ENCODE measurements at places on chromosomes 5 and 9.

- no peak for DNase-seq
Measured at GRCh38 chr5:146706321-146706972, 172.1 kb downstream of the PPP2R2B start.

DNA sequence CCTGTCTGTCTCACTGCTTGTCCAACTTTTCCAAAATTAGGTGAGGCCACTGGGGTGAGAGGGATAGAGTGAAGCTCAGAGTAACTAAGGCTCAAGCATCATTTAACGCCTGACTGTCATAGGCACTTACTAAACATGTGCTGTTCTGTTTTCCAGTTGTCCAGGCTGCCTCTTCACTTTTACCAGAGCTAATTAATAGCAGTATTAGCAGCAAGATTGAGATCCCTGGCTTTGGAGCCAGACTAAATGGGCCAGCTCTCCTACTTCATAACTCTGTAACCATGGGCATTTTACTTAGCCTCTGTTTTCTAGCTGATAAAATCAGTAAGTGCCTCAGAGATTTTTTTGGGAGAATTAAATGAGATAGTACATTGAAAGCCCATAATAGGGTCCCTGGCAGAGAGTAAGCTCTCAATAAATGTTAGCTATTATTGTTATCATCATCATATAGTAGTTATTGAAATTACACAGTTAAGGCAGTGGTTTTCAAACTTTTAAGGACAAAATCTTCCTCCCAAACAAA, 146.2 kb upstream of the LHFPL2 start:
- no peak for DNase-seq

DNA sequence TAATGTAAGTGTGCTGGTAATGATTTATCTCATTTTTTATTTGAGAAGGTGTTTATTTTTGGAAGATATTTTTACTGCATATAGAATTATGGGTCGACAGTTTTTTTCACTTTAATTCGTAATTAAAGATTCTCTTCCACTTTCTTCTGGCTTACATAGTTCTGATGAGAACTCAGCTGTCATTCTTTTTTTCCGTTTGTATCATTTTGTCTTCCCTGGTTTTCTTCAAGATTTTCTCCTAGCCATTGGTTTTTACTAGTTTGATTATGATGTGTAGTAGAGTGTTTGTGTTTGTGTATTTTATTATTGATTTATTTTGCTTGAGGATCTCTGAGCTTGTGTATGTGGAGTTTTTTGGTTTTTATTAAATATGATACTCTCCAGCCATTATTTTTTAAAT, 21.7 kb downstream of the SLF1 start:
- DNase-seq: no peak

GRCh38 chr9:130839132-130840111, 4.4 kb downstream of the ABL1 start:
- no peak for DNase-seq

GRCh38 chr9:79695531-79696175, 123.9 kb downstream of the TLE4 start:
- no peak for DNase-seq

DNA sequence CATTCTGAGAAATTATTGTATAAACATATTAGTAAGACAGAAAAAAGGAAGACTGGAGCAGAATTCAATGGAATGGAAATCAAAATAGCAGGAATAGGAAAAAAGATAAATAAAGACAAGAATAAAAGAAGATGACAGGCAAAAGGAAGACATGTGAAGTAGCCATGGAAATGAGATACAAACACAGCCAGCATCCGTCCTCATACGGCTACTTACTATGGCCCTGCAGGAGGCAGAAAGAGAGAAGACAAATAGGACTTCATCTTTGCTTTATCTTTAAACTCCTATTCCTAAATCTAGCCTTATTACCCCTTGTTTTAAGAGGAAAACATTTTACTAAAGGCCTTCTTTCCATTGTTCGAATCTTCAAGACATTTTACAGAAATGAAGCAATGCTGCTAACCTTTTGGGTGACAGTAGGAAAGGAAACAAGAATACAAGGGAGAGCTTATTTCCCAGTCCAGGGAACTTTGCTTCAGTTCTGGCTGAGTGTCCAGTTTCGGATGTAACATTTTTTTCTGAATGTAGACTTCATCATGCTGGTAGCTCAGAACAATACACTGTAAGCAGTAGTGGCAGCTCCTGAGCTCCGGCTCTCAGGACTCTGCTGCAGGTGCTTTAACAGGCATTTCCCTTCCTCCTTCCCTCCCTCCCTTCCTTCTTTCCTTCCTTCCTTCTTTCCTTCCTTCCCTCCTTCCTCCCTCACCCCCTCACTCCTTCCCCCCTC, 106.4 kb upstream of the SLC12A2 start:
- DNase-seq: peak; percentile 5

- no peak for DNase-seq
Measured at GRCh38 chr5:62572918-62573514, 5.6 kb upstream of the LRRC70 start.

DNA sequence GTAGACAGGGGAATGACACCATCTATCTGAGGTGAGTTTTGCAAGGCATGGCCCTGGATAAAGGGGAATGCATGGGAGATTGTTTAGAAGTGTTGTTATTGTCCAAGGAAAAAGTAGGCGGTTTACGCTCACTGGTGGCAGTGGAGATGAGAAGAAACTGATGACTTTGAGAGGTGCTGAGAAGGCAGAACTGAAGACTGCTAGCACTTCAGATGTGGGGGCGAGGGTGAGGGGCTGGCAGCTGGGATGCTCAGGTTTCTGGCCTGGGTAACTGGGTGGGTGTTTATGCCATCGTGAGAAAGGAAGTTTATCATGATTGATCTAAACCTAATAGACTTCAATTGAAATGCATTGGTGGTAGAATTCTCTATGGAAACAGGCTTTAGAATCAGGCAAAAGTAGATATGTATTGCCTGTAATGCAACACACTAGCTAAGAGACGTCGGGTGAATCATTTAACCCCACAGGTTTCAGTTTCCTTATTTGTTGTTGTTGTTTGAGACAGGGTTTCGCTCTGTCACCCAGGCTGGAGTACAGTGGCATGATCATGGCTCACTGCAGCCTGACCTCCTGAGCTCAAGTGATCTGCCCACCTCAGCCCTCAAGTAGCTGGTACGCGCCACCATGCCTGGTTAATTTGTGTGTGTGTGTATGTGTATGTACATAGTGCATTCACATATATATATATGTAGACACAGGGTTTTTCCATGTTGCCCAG, 123.5 kb downstream of the SLC24A2 start:
- DNase-seq: no peak

- DNase-seq: peak; percentile 50
Measured at GRCh38 chr5:146426853-146427618, 20.1 kb upstream of the TCERG1 start.

GRCh38 chr5:82881571-82882174, 195.5 kb downstream of the TMEM167A start:
- DNase-seq: no peak

Measured in astrocyte of the spinal cord (primary cell).